ENCODE measurements at places on chromosomes 2 and 18.

DNA sequence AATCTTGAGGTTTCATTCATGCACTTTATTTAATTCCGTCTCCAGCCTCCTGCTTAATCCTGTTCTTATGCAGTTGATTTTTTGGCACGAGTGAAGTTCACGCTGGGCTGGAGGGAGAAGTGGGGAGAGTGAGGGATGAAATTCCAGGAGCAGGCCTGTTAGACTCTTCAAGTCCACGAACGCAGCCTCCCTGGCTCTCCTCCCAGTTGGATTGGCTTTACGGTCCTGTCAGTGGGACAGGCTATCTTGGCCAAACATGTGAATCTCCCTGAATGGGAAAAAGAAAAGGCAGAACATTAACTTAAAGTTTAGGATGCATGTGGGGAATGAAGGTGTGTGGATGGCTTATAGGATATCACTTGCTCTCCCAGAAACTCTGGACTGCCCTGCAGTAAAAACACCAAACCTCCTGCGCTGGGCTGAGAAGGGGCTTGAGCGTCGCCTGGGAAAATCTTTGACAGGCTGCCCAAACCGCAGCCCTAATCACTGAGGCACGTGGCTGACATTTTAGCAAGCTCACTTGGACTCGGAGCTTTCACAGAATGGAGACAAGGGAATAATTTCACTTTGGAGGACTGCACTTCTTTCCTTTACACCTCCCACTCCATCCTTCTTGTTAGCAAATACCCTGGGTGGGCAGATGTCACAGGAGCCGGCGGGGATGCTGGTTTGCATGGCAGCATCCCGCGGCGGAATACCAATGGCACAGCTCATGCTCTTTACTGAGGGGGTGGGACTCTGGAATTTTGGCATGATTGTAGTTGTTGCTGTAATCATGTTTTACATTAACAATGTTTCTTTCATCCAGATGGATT lies 93.9 kb downstream of the ACKR3 start:
- DNase-seq = no peak

DNA sequence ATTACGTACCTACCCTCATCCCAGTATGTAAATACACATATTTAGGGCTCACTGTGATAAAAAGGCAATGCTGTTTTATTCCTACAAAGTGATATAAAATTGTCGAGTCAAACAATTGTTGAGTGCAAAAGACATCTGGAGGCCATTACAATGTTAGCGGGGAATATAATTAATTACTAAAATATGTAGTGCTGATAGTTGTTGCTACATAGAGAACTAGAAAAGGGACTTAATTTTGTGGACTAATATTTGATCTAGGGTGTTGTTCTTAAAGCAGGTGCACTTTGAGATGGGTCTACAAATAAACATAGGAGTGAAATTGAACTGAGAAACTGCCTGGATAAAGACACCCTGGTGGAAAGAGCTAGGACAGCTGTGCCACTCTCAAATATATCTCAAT lies 300.1 kb downstream of the NOL4 start:
- DNase-seq = peak; percentile 75

DNA sequence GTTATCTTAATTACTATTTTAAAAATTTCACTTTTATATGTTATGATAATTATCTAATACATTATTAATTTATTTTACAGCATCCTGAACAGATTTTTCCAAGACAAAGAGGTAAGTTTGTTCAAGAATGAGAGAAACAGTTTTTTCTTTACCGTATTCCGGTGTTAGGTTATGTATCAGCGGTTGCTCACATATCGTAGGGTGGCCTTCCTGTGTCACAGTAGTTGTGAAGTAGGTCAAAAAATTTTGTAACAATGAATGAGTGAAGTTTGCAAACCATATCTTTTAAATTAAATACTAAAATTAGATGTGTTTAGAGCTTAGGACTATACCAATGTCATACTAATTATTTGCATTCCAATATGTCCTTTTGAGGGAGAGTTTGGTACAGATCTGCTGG lies 33.5 kb downstream of the MRPS9 start:
- no peak for DNase-seq

DNA sequence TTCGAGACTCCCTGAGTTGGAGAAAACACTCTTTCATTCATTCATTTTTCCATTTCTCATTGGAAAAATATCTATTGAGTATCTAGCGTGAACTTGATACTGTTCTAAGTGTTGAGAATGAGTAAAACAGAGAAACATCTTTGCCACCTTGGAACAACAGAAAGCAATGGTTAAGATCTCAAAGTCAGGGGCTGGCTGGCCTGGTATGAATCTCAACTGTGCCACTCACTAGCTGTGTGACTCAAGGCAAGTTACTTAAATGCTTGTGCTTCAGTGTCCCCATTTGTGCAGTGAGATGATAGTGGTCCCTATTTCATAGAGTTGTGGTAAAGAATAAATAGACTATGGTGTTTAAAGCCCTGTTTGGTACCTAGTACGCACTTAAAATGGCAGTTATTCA lies 415.2 kb downstream of the NBAS start:
- DNase-seq = no peak

GRCh38 chr2:183927406-183928325 lies 670.7 kb upstream of the ZNF804A start:
- DNase-seq = no peak

DNA sequence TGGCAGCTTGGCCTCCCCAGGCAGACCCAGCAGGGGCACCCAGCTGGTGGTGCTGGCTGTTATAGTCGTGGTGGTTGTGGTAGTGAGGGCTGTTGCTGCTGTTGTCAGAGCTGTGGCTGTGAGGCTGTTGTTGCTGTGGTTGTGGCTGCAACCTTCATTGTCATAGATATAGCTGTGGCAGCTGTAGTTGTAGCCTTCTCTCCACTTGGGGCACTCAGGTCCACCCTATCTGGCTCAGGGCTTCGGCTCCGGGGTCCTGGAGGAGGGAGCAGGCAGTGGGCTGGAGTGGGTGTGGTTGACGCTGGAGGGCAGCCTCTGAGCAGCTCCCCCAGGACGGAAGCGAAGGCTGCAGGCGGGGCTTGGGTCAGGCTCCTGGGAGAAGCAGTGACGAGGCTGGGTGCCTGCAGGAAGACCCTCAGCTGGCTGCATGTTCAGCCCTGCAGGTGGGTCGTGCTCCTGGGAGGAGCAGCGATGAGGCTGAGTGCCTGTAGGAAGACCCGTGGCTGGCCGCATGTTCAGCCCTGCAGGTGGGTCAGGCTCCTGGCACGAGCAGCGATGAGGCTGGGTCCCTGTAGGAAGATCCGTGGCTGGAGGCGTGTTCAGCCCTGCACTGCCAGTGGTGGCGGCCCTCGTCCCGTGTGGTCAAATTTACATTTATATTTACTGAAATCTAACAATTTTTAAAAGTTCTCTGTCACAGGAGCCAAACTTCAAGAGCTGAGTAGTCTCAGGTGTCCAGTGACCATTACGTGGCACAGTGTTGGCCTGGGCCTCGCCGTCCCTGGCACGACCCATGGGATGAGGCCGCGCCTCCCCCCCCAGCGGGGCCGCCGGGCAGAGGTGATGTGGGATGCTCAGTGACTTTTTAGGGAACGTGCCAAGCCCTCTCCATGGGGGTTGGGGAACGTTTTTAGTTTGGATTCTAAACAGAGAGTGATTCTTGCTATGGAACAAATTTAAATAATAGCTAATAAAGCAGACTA lies 79.2 kb upstream of the PXDN start:
- no peak for DNase-seq

GRCh38 chr2:142868229-142868762 lies 9.2 kb upstream of the KYNU start:
- no peak for DNase-seq

GRCh38 chr18:58339890-58340289 lies 289.0 kb downstream of the ALPK2 start:
- no peak for DNase-seq

DNA sequence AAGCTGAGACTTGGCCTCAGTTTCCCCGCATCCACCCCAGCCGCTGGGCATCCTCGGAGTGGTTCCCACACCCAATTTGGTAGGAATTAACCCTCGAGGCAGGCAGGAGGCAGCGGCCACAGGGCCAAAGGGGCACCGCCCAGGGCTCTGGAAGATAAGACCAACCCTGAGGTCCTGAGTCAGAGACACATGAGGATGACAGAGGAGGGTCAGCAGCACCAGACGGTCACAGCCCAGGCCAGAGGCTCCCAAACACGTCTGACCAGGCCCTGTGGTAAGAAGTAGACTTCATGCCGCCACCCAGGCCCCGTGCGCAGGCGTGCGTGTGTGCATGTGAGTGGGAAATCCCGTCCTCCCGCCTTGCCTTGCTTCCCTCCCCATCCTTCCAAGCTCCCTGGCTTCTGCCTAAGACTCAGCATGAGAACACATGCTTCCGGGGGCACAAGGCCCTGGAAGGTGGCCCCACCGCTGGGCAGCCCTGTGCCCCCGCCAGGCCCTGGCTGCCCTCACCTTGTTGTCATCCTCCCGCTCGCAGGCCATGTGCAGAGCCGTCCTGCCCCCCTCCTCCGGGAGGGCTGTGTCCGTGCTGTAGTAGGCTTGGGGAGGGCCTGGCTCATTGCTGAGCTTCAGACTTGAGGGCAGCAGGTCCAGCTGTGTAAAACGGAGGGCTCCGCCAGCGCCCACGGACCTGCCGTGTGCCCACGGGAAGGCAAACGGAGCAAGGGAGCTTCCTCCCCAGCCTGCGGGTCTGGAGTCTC lies 46.3 kb downstream of the ANKMY1 start:
- DNase-seq = no peak

- no peak for DNase-seq
Measured at GRCh38 chr2:69100220-69100723, 87.3 kb downstream of the ANTXR1 start.

- no peak for DNase-seq
Measured at GRCh38 chr2:225598897-225599296, 199.4 kb downstream of the NYAP2 start.

- DNase-seq = no peak
Measured at GRCh38 chr18:55999641-56000040, 411.6 kb upstream of the TCF4 start.
